ENCODE measurements at places on chromosomes 12 and 14.
A peak's percentile ranks its signal among the peaks of the same experiment; 100 is the strongest.

GRCh38 chr14:70149596-70150165 is 39.1 kb downstream of the SLC8A3 start:
- DNase-seq: no peak

GRCh38 chr12:106918746-106919145 is 37.0 kb upstream of the TMEM263 start:
- DNase-seq: no peak

GRCh38 chr12:89621521-89621920 is 87.1 kb downstream of the ATP2B1 start:
- DNase-seq: no peak

DNA sequence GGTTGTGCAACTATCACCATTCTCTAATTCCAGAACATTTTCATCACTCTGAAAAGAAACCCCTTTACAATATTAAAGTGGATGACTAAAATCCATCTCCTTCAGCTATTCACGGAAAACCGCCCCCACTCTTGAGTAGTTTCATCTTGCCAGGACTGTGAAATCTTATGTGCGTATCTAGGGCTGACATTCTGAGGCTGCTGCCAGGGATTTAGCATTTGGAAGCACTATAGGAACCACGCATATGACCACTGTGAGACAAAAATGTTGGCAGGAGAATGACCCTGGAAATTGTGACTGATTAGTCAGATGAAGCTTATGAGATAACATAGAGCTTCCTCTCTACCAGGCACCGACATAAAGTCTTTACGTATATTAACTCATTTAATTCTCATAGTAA is 305.2 kb upstream of the PDE3A start:
- no peak for DNase-seq

DNA sequence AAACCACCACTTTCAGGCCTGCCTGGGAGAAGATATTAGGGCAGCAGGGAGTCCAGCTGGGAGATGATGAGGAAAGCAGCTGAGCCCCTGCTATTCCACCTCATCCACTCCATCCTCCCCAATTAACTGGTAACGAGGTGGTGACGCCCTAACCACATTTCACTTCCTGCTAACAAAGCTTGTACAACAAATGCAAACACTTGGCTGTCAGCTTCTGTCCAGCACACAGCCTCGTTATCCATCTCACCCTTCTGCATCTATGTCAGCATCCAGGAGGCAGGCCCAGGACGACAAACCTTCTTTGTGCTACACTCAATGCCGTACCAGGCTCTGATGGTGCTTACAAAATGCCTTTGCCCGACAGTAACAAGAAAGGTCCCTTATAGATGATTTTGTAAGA is 225.4 kb downstream of the APAF1 start:
- DNase-seq: no peak

DNA sequence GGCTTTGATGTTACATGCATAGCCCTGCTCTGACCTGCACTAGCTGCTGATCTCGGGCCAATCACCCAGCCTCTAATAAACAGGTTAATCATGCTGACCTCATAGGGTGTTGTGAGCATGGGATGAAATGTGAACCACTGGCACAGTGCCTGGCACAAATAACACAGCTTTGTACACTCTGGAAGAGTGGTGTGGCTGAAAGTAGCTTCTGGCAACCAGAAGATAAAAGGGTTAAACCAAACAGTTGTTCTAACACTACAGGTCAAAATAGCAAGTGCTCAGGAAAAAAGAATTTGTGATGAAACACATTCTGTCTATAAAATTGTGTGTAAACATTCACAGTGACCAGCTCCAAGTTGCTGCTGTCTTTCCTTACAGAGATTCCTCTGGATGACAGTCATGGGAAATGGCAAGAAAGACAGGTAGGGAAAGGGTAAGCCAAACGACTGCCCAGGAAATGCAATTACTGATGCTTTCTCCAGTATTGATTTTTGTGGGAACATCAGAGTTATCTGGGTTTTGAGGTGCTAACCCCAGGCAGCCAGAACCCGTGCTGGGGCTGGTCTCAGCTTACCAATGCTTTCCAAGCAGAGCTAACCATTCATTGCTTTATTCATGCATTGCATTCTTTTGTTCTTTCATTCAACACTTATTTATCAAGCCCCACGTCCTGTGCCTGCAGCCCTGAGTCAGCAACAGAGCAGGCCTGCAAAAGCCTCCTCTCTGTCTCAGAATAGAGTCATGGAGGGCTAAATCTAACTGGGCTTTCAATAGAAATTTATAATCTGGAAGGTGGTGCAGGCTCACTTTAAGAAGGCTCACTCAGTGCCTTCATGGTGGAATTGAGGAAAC is 38.1 kb upstream of the CAPRIN2 start:
- no peak for DNase-seq

DNA sequence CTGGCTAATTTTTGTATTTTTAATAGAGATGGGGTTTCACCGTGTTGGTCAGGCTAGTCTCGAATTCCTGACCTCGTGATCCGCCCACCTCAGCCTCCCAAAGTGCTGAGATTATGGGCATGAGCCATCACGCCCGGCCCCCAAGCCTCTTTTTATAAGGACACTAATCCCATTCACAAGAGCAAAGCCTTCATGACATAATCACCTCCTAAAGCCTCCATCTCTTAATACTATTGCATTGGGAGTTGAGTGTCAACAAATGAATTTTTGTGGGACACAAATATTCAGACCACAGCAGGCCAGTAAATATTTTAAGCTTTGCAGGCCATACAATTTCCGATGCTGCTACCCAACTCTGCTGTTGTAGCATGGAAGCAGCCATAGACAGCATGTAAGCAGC is 10.9 kb downstream of the RNF212B start:
- no peak for DNase-seq

DNA sequence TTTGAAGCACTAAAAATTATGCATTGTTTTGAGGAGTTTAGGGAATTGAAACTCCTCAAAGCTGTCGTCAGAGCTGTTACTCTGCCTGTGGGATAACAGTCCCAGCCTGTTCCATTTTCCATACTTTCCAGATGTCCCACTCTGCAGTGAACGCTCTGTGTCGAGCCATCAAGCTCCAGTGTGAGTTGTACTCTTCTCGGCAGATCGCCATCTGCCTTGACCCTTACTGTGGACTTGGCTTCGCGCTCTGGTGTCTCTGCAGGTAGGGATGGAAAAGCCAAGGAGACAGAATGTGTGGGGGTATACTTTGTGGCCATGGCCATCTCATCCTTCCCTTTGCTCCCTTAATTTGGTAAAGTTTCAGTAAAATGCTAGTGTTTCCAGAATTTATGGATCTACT is 35.5 kb upstream of the ATF1 start:
- DNase-seq: no peak

DNA sequence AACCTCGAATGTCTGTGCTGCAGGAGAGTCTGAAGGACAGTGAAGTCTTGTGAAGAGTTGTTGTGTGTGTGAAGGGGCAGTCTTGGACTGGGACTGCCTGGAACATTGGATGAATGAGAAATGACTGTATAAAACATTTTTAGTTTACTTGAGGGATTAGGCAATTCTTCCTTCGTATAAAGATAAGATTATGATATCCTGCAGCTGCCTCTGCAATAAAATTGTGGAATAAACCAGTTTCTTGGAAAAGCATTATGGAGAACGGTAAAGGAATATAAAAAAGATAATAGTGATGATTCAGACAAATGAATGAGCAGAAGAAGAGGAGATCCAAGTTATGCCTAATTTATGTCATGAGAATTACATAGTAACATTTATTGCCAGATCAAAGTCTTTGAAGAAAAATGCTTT is 30.9 kb upstream of the LUM start:
- DNase-seq: no peak

DNA sequence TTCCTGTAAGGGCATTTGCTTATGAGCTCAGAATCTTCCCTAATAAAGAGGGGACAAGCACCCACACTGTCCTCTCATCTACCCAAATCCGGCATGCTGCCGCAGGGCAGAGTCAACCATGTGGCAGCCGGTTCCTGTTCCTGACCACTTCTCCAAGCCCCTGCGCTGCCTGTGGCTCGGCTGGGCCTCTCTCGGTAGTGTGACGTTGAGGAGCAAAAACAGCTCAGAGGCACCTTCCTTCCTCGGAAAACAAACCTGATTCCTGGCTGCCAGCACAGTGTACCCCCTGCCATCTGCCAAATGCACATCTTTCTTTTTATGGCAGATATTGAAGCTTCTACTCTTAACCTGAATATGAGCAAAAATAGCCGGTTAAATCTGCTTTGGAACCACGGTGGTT is 50.5 kb downstream of the CFAP251 start:
- DNase-seq: no peak

DNA sequence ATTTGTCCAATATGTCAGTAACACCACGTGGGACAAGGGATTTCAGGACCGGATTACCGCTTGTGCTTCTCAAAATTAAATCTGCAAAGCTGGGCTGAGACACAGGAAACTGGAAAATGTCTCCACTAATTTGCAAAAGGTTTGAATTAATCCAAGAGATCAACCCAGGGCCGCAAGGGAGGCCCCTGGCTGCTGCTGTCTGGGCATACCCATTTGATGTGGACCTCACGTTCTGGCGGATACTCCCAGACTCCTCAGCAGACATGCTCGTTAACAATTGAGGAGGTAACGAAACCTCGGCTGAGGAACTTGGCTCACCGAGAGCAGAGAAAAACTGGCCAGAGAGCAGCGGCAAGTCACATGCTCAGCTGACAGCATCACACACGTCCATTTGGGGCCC is 180.6 kb downstream of the SLC15A4 start:
- DNase-seq: no peak

- DNase-seq: no peak
These were observed 95.5 kb downstream of the ARF6 start for GRCh38 chr14:49988080-49988990.

GRCh38 chr14:106207316-106207715 is 680.9 kb downstream of the TMEM121 start:
- no peak for DNase-seq

GRCh38 chr12:76274420-76275083 is 73.7 kb downstream of the BBS10 start:
- DNase-seq: no peak

DNA sequence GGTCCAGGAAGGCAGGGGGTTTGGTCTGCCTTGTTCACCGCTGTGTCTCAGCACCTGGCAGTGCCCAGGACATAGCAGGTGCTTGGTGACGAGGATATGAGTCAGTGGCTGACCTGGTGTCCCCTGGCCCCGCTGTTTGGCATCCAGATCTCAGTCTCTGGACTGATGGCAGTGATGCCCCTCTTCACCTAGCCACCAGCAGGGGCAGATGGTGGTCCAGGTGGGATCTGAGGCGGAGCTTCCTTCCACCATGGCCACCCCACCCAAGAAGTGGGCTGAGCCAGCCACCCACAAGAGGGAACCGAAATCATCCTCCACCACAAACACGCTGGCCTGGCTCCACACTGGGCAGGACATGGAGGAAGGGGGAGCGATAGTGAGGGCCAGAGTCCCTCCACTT is 16.1 kb upstream of the SH2B3 start:
- DNase-seq: no peak

- no peak for DNase-seq
These were observed 20.0 kb downstream of the CKAP4 start for GRCh38 chr12:106227641-106228319.

GRCh38 chr14:90342327-90342726 is 10.6 kb upstream of the NRDE2 start:
- DNase-seq: no peak

DNA sequence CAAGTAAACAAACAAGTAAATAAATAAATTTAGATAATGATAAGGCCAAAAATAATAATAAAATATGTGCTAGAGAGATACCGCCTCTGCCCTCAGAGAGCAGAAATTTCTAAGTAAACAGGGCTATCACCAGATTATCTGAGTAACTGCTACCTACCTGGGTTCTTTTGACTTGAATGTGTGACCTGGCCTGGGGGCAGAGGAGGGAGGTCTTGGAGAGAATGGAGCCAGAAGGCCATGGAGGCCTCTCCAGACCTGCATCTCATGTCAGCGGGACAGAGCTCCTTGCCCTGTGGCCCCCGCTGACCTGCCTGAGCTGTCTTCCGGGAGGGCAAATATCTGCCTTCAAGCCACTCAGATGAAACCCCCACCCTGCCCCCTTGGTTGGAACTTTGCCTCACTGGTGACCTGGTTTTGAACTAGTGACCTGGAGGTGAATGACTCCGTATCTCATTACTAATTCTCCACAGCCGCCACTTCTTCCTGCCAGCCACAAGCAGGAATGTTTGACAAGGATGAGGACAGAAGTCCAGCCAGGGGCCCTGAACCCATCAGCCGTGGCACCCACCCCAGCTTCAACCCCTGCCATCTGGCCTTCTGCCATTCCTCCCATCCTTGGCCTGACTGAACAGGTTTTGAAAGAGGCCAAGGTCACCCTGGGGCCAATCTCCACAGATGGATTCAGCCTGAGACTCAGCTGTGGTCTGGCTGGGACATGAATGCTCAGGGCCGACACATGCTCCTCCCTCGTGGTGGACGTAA is 86.8 kb upstream of the PARP11 start:
- DNase-seq: no peak

DNA sequence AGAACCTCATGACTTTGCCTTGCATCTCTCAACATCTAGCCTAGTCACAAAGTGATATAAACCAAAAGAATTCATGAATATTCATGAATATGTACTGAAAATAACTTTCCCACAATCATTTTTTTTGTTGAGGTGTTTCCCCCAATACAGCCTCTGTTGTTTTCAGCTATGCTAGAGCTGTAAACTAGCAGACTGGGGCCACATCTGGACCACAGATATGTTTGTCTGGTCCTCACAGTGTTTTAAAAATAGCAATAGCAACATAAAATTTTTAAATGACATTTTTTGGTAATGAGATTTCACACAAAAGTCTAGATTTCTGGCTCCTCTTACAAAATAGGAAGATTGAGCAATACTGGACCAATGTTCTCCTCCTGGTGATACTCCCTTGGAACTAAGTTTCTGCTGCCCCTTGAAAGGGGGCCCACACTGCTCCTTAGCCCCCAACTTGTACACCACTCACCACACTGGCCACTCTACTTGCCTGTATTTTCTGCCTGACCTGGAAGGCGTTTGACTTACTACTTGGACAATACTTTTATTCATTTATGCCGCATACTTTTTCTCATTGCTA is 81.2 kb downstream of the BMP4 start:
- DNase-seq: no peak

GRCh38 chr14:69008421-69008884 is 29.4 kb upstream of the ACTN1 start:
- peak; percentile 37 for DNase-seq

DNA sequence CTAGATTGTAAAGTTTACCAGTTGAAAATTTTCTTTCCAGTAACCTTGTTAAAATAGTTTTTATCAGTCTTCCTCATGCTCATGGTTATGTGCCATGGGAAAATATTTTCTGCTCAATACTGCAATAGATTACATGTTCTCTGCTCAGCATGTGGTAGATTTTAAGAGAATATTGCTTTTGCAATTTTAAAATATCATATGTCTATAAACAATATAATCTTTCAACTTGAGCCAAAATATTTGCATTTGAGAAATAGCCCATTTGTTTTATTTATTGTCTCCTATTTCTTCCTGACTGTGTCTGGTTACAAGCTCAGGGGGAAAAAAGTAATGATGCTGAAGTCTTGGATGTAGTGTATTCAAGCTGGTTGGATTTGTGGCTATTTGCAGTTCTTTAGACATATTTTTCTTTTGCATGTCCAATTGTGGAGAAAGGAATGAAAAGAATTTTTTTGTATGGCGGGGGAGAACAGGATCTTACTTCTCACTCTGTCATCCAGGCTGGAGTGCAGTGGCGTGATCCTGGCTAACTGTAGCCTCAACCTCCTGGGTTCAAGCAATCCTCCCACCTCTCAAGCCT is 342.6 kb upstream of the NAV3 start:
- peak; percentile 12 for DNase-seq
